A549 treated with GW870086 at 1 μM for 4 hours (cell line): ENCODE measurements at places on chromosomes 5 and 9. TPM values are rescaled to one million over a fixed set of nuclear protein-coding genes. Genes with fewer than 3 reads are reported as not detected.

PGM5 gene
- not detected in 5 replicates for total RNA-seq

SMIM3 gene
- total RNA-seq, result 4.7 to 8.1 TPM (median 6.4 TPM) in 5 replicates

RAPGEF6 gene
- 6.6 to 10.4 TPM (median 9.2 TPM) in 5 replicates for total RNA-seq

SLC45A2 gene
- 0.07 TPM in 1 of 5 replicates, not detected in the others for total RNA-seq

FEM1C gene
- total RNA-seq, result 4.6 to 7.4 TPM (median 6.6 TPM) in 5 replicates

TTC1 gene
- total RNA-seq, result 64.4 to 72.2 TPM (median 66.1 TPM) in 5 replicates

PCDHA9 gene
- 0.02 to 0.07 TPM in 2 of 5 replicates, not detected in the others for total RNA-seq

SRA1 gene
- total RNA-seq, result 35.0 to 47.4 TPM (median 44.6 TPM) in 5 replicates

SPINK1 gene
- total RNA-seq, result 0.34 to 2.2 TPM (median 0.95 TPM) in 5 replicates

SCGB3A2 gene
- total RNA-seq, result not detected in 5 replicates
